ENCODE measurements at places on chromosomes 12 and 14. TPM values are rescaled to one million over a fixed set of nuclear protein-coding genes. Genes with fewer than 3 reads are reported as not detected.

- no peak for DNase-seq
Observed at GRCh38 chr14:102279282-102279681, 25.7 kb downstream of the MOK start.

DNA sequence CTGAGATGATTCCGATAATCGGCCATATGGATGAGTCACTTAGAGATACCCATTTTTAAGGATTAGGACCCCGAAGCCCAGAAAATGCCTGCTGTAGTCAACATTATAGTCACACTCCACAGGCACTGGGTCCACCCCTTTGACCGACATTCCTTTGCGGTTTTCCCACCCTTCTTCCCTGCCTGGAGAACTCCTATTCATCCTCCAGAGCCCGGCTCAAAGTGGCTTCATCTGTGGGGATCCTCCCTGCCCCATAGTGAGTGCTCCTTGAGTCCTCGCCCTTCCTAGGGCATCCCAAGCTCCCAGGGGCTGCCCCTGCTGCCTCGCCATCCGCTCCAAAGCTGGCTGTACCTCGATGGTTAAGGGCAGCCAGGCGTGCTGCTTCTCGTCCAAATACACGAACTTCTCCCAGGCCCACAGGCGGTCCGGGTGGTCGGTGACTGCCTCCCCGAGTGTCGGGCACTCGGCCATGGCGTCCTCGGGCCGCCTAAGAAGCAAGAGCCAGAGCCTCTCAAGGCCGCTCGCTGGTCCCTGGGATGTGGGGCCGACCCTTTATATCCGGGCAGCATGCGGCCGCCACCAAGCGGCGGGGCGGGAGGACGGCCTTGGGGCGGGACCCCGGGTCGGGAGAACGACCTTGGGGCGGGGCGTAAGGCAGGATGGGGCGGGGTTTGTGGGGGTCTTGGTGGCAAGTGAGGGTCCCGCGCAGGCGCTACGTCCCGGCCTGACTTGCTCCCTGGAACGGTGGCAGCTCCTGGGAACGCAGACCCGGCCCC lies at the start of gene TCL1A:
Gene TCL1A (minus strand): TSS at position 530 of the 776 bp plus-strand sequence. CDS start 59 bp downstream, at position 471.
- no peak for DNase-seq

GRCh38 chr12:53972152-53972702 lies 699 bp upstream of the HOXC11 start:
- DNase-seq: no peak

DNA sequence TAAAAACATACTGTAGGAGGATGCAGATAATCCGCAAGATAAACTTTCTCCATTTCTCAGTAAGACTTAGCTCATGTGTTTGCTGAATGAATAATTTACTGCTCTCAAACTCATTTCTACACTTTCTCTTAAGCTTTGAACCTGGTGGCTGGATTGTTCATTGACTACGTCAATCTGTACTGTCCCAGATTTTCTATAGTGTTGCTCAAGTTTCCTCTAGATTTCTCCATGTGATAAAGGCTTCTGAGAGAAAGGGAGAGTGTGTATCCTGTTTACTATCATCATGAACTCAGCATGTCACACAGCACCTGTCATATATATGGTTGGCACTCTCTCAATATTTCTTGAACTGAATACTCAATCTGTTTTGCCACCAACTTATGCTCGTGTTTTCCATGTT lies 518.0 kb upstream of the TBX3 start:
- DNase-seq: no peak

GRCh38 chr14:68682166-68683103 lies 110.4 kb downstream of the ZFP36L1 start:
- no peak for DNase-seq

DNA sequence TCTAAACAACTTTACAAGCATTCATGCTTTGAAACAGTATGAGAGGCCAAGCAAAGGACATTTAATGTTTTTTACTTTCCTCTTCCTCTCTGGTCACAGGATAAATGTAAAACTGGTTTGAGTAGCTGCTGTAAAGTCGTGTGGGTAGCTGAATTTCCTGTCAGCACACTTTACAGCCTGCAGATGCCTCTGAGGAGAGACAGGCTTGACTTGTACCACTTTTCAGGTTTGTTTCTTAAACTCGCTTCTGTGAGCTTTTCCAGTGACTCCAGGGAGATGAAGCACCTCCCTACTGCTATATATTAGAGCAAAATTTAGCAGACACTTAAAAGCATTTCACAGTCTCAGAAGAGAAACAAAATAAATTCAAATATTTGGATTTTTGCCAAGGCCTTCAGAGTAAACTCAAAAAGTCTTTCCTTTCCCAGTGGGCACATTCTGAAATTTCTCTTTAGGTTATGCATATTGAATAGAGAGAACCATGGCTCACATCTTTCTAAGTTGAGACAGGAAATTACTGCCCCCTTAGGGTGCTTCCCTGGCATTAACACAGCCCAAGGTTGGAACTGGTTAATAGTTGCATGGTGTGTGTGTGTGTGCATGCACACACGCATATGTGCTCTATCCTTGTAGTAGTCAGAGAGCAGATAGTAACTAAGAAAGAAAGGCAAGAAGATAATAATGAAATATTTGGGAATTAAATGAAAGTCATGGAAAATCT lies 557.3 kb upstream of the MIS18BP1 start:
- no peak for DNase-seq

- no peak for DNase-seq
Observed at GRCh38 chr12:52522346-52523011, 2.3 kb upstream of the KRT5 start.

DNA sequence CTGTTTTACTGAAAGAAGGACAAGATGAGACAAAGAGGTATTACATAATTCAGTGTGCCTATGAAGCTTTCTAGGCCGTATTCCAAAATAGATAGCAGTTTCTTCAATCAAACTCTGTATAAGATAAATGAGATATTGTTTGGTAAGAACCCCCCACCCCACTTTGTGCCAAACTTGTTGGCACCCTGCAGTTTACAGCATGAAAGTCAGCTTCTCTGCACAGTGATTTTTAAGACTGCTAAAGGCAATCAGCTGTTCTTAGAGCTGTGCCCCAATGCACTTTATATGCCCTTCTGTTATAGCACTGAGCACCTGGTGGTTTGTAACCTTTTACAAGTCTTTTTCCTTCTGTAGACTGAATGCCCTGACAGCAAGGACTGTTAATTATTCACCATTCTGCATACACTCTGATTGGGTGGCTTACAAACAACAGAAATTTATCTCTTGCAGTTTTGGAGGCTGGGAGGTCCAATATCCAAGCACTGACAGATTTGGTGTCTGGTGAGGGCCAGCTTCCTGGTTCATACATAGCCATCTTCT lies 76.7 kb downstream of the ANO4 start:
- DNase-seq: no peak

- no peak for DNase-seq
Observed at GRCh38 chr12:57040750-57041149, 9.2 kb downstream of the MYO1A start.

GRCh38 chr12:52715416-52715815 lies 12.1 kb upstream of the KRT77 start:
- no peak for DNase-seq

DNA sequence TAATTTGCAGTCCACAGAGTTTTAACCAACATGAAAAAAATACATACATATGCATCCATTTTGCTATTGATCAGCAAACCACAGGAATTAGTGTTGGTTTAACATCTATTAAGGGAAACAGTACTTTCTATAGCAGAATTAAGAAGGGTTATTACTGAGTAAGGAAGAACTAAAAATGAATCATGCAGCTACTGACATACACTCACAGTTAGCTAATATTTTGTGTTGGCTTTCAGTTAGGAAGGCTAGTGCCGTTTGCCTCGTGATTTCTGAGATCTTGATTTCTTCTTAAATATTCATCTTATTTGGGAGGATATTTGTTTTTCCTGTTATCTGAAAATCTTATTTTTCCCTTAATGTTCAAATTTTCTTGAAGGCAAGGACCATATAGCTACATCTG lies 423.4 kb downstream of the NOVA1 start:
- no peak for DNase-seq

GRCh38 chr12:709455-710020 lies 42.8 kb upstream of the WNK1 start:
- no peak for DNase-seq

DNA sequence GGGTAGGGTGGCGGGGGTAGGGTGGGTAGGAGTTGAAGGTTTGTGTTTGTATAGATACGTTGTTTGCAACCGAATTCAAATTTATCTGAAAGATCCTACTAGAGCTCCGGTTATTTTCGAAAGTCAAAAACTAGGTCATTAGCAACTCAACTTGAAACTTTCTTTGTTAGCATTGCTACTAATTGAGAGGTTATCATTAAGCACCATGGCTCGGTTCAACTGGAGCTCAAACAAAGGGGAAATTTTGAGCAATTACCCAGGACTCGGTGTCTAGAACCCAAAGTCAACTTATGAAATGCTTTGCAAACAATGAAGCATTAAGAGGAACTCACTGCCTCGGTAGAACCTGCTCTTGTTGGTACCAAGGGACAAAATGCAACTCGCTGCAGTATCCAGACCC lies 207.7 kb downstream of the BCAT1 start:
- no peak for DNase-seq

GRCh38 chr12:52702338-52702737 lies 986 bp downstream of the KRT77 start:
- DNase-seq: no peak

GRCh38 chr12:97595936-97596335 lies 133.3 kb downstream of the RMST start:
- no peak for DNase-seq

- no peak for DNase-seq
Observed at GRCh38 chr12:90514325-90514724, 440.7 kb downstream of the CCER1 start.

- DNase-seq: no peak
Observed at GRCh38 chr12:116941188-116941587, 30.4 kb downstream of the FBXW8 start.

GRCh38 chr14:63273717-63274655 lies 44.7 kb downstream of the GPHB5 start:
- no peak for DNase-seq

DNA sequence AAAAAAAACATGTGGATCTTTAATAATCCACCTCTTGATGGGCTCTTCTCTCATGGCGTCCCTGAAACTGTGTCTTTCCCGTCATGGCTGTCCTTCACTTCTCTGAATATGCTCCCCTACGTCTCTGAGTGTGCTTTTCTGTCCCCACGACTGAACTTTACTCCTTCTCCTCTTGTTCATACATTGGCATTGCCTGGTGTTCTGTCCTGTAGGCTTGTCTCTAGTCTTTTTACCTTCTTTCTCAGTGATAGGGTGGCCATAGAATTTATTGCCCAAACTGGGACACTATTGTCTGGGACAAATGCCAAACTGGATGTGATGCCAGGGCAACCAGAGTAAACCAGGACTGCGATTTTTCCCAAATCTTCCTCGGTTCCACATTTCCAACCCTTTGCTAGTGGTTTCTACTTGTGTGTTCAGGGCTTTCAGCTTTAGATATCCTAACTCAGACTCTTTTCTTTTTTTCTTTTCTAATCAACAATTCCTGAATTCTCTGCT lies 202.2 kb downstream of the ATP23 start:
- no peak for DNase-seq

Gene EEF1AKMT3
- total RNA-seq: 5.0 TPM

Gene KRT3
- total RNA-seq: not detected

Gene POTEM
- total RNA-seq: not detected

Gene TESPA1
- 296 TPM for total RNA-seq

Gene NGB
- total RNA-seq: not detected

Gene BIN2
- total RNA-seq: 192 TPM

Gene AMDHD1
- 2.4 TPM for total RNA-seq

Gene KRT5
- total RNA-seq: 0.24 TPM

Gene PKP2
- total RNA-seq: not detected

Gene RHEBL1
- total RNA-seq: 3.3 TPM

Gene PTPRQ
- not detected for total RNA-seq

Gene HOXC6
- total RNA-seq: not detected

Gene KRT84
- not detected for total RNA-seq

Gene WNT1
- 1.5 TPM for total RNA-seq

Gene TBC1D30
- total RNA-seq: 1.1 TPM
